ENCODE measurements at places on chromosomes 16 and 17. TPM values are rescaled to one million over a fixed set of nuclear protein-coding genes. Genes with fewer than 3 reads are reported as not detected.

SLC12A3 gene
- not detected for total RNA-seq

CALB2 gene
- total RNA-seq: 7.8 TPM

KRTAP4-4 gene
- not detected for total RNA-seq

NPIPB13 gene
- 0.81 TPM for total RNA-seq

SPHK1 gene
- 54.5 TPM for total RNA-seq
